ENCODE measurements at places on chromosomes 7 and 10.
A peak's percentile ranks its signal among the peaks of the same experiment; 100 is the strongest.

- no peak for DNase-seq
Observed at GRCh38 chr10:7817576-7817975, 729 bp upstream of the TAF3 start.

DNA sequence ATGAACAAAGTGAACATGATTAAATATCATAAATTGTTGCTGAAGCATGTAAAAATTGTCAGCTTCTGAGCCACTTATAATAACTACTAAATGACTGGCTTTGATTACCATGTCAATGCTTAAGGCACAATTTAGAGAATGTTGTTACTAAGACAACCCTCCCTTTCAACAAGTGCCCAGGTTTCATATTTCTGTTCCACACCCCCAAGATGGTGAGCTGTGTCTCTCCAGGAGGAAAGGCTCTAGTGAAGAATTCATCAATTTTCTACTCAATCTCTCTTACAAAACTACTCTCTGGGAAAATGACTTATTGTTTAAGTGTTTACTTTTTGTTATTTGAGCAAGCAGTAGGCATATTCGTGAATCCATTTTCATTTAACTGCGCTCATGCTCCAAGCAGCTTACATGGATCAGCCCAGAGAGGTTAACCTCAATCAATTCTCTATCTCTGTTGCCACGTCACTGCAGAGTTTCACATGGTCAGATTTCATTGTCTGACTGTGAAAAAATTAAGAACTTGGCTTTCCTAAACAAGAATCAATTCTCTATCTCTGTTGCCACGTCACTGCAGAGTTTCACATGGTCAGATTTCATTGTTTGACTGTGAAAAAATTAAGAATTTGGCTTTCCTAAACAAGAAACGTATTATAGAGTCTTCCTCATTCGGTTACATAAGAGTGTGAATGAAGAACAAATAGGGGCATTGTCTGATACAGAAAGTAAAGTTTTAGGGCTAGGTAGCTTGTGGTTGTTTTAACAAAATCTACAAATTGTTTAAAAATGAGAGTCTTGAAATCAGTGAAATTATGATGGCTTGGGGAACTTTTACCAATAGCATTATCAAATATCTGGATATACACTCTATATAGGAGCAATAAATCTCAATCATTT, 49.7 kb downstream of the CCDC71L start:
- no peak for DNase-seq

DNA sequence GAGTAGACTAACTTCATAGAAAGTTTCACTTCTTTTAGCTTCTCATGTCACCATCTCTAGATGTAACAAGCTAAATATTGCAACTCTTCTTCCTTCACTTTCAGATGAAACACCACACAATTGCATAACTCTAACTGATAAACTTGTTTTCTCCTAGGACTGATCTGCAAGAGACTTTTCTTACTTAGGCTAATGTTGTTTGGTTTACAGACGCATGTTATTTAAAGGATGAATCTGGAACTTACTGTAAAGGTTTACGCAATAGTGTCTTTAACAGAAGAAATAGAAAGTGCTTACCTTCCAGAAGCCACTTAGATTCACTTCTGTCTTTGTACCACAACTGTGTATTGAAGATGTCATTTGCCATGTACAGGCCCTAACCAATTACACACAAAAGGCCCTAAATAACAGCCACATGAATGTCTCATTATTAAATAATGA, 22.1 kb upstream of the ZC3HAV1 start:
- DNase-seq, result peak; percentile 43

DNA sequence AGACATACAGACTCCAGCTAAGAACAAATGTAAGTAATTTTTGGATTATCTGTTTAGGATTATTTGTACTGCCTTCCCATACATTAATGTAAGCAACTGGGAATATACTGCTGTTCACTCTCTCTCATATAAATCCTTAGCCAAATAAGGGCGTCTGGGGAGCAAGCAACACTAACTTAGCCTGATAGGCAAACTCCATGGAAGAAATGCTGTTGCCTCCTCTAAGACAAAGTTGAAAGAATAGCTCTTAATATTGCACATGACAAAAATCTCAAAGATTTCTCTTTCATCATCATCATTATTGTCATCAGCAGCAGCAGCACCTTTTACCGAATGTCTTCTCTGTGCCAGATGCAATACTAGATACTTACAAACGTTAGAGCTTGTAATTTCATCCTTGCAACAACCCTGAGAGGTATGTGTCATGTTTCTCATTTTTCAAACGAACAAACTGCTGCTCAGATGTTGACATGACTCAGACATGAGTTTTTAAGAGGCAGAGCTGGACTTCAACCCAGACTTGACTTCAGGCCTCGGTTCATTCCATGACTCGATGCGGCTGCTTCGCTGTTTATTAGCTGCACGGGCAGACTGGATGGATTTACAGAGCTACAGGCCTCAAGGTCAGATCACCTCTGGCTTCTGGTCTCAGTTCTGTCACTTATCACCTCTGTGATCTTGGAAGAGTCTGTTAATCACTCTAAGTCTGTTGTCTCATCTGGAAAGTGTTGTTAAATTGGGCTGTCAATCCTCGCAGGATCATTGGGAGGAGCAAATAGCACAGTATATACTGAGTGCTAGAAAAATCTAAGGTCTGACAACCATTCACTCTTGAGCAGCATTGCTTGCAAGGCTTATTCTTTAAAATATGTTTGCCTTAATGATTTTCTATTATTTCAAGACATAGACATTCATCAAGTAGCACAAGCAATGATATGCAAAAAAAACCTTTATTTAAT, 126.3 kb upstream of the CELF2 start:
- peak; percentile 96 for DNase-seq

DNA sequence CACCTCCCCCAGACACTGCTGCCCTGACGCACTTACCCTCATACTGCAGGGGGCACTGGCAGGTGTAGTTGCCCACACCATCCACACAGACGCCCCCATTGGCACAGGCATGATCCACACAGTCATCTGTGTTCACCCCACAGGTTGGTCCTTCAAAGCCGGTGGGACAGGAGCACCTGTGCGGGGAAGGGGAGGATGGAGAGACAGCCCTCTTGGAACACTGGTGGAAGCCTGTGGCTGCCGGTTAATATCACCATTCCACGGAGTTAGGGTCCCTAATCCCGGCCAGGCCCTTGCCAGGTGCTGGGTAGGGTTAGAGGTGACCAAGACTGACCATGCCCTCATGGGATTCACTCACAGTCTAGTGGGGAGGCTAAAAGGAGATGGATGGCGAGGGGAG, 171.8 kb downstream of the SLIT1 start:
- DNase-seq, result no peak

DNA sequence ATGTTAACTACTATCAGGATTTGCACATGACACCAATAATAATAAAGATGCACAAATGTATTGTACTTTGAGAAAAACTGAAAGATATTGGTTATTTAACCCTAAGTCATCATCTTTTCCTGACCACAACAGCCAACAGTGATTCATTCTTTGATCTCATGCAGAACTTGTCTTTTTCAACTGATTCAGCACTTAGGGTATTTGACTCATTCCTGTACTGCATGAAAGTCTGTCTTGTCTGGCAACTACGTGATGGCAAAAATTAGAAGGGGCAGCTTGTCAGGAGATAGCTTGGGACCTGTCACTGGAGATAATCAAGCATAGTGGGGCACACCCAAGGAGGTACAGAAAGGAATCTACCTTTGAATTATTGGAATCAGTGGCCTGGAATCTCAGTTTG, 77.8 kb upstream of the LRRC17 start:
- peak; percentile 88 for DNase-seq

DNA sequence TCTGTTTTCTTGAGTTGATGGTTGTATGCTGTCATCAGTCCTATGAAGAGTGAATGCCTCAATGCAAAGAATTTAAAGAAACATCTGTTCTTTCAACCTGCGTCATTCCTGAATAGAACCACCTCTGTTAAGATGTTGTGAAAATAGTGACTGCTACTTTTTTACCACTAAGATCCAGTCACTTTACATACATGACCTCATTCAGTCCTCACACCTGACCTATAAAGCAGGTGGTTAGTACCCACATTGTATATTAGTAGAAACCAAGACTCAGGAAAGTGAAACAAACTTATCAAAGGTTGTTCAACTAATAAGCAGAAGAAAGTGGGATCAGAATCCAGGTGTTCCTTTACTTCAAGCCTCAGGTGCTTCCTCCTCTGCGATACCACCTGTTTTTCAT, 64.8 kb downstream of the ITGB8 start:
- no peak for DNase-seq

DNA sequence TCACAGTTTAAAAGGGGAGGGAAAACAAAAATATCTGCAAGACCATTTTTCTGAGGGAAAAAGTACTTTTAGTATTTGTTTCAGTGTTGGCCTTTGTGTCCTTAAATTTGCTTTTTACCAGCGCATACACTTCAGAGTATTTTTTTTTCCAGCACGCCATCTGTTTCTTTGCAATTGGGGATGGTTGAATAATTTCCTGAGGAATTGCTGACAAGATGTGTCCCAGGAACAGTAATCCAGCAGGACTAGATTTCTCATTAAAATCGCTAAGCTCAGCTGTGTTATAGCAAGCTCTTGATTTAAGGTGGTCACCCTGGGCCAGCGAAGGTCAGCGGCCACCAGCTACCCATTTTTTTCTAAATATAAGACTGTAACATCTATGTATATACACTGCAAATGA, 156.9 kb upstream of the RHOBTB1 start:
- DNase-seq, result no peak
